ENCODE measurements at places on chromosomes 2 and 18.

- DNase-seq = no peak
These were observed 117.1 kb downstream of the PRPF40A start for GRCh38 chr2:152600051-152600657.

DNA sequence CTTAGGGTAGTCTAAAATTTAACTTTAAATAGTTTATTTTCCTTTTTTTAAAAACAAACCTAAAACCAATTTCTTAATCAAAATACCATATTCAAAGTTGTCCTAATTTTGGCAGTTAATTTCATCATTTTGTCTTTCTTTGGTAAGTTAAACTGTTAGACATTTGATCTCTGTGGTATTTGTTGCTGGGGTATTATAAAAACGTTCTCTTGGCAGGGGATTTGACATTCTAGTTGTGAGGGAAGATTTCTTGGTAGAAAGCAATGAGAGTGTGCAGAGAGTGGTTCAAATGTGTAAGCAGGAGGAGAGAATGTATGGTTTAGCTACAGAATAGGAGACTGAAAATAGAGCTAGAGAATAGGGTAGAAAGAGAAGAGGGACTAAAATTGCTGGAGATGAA is 14.6 kb downstream of the GULP1 start:
- no peak for DNase-seq

- DNase-seq = no peak
These were observed 446.0 kb downstream of the XIRP2 start for GRCh38 chr2:167334146-167334742.

- DNase-seq = no peak
These were observed 168.0 kb downstream of the SPP2 start for GRCh38 chr2:234218266-234219045.

DNA sequence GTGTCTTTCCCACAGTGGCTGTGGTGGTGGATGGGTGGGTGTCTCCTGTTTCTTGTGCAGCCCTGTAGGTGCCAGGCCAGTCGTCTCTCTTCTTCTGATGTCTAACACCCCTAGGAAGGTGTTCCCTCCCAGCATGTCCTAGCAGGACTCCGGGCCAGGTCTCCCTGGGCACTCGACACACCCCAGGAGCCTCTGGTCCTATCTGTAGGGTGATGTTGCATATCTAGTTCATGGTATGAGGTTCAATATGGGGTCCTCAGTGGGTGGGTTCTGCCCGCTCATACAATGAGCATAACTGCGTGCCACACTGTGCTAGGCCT is 14.4 kb downstream of the NGEF start:
- DNase-seq = no peak

DNA sequence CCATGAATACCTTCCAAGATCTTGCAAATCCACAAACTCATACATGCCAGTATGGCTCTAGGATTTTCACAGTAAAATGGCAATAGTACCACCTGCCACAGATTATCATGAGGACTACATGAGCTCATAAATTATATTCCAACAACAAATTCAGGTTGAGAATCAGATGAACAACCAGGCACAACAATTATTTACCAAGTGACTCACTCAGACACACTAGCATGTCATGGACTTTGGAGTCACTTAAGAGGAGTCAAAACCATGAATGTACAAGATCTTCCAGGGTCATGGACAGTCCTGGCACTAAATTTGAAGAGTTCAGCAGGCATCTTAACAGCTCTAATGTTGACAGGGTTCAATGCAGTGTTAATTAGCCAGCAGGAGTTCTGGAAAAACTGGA is 34.4 kb upstream of the BZW1 start:
- DNase-seq = no peak

DNA sequence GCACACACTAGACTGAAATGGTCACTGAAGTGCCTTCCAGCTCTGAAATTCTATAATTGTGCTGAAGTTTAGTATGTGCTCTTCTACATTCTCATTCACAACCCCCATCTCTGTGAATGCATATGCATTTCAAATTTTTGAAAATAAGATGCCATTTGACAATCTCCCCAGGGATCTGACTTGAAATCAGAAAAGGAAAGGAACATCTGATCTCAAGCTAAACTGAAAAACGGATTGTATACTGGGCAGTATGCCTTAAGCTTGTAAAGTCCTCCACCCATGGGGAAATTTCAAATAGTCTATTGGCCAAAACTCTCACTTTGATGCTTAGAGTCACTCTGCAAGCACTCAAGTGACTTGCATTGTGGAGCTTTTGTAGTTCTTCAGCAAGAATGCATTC is 22.9 kb downstream of the FAP start:
- no peak for DNase-seq

- no peak for DNase-seq
These were observed 244.7 kb upstream of the HS6ST1 start for GRCh38 chr2:128563348-128563687.

DNA sequence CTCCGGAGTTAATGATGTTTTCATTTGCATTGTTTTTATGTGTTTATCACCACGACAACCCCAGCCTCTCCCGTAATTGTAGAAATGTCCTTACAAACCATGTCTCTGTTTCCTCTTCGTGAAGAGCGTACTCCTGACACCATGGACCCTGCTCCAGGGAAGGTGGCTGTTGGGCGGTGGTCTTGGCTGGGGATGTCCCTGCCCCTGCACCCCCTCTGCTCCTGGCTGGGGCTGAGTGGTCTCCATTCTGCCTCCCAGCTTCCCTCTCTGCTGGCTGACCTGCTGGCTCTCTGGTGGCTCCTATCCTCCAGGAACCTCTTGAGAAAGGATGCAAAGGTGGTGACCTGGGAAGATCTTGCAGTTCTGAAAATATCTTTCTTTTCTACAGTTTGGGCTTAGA is 81.1 kb downstream of the ASB1 start:
- no peak for DNase-seq

- no peak for DNase-seq
These were observed 168.1 kb upstream of the NCK2 start for GRCh38 chr2:105576440-105577241.

Measured in stimulated activated CD8-positive, alpha-beta memory T cell treated with anti-CD3 and anti-CD28 coated beads, Interleukin-4, amount 100 ng/mL, for 48 hours (primary cell).